ENCODE measurements at places on chromosomes 3 and 15.
A peak's percentile ranks its signal among the peaks of the same experiment; 100 is the strongest.

DNA sequence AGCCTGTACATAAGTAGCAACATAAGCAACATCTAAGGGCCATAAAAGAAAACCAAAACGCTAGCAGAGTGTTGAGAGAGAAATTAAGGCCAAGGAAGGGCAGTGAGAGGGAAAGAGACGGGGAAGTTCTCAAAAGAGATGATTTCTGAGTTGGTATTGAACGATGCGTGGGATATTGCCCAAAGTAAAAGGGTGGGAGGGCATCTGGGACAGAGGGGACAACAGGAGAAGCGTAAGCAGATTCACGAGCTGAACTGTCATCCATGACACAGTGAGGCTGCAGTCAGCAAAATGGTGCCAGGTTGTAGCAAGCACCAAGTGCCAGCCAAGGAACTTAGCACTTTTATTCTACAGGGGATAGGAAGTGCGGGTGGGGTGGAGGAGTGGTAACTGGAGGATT is 11.8 kb downstream of the NCEH1 start:
- no peak for DNase-seq

DNA sequence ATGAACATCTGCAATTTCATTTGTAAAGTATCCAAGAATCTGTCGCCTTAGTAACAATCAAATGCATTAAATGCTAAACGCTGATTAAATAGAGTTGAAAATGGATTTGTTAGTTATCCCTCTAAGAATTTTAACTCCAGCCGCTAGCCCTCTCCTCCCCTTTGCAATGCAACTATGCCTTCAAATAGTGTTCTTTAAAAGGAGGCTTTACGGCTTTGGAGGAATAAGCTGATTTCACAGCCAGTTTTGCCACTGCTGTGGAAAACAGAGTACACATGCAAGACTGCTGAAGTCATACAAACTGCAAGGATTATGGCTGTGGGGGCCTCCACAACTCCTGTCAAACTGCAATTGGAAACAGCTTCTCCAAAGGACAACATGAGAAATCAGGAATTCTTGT is 89.2 kb downstream of the CERS3 start:
- DNase-seq: no peak

- DNase-seq: peak; percentile 23
These were observed 26.6 kb downstream of the IDH2 start for GRCh38 chr15:90075420-90076289.

- DNase-seq: no peak
These were observed 30.0 kb downstream of the U2SURP start for GRCh38 chr3:143031327-143031726.

DNA sequence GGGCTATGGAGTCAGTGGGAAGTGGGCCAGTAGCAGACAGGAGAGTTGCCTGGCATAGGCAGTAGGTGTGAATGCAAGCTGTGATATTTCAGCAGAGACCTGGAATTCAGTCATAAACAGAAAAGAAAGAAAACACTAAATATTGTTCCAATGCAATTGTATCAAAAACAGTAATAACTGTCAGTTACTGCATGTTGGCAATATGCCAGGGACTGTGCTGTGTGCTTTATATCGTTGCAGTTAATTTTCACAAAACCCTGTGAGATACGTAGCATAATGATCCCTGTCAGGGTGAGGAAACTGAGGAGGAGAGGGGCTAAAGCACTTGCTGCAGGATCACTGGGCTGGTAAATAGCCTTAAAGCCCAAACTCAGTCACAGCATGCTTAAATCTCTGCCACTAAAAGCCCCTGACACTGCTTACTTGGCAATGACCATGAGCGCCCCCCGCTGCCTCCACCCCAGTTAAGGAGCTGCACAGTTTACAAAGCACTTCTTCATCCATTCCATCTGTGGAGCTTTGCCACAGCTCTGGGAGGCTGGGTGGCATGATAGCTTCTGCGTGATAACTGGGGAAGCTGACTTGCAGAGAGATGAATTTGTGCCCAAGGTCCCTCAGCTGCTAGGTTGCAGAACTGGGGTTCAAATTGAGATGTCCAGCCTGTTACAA is 3.9 kb downstream of the SLC6A1 start:
- DNase-seq: no peak

- DNase-seq: no peak
These were observed 1013.3 kb downstream of the TUSC7 start for GRCh38 chr3:117722856-117723255.

DNA sequence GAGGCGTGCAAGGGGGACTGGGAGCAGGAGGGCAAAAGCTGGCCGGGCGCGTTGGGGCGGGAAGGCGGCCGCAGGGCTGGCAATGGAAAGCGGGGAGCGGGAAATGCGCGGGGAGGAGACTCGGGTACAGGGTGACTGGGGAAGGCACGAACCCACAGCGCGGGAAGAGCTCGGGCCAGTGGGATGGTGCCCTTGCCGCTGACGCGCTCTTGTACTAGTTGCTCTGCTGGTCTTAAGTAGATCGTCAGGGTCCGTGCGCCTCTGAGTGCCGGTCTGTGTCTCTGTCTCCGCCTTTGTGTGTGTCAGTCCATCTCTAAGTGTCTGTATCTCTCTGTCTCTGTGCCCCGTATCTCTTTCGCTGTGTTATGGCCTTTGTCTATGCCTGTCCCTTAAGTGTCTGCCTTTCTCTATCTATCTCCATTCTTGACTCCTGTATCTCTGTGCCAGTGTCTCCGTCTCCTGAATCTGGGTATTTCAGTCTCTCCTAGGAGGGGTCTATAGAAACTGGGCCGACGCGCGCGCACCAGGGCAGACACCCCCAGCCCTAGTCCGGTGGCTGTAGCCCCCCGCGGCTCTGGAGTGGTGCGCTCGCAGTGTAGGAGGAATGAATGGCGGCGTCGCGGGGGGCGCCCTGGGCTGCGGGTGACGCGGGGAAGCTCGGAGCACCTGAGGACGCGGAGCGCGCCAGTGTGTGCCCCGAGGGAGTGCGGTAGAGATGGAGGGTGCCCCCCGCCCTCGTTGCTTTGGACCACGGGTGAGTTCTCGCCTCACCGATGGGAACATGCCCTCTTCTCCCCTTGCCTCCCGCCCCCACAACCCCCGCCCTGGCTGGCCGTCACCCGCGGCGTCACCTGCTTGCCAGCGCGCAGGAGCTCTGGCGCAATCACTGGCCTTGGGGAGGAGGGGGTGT is 756 bp upstream of the CAMK2N2 start:
- DNase-seq: peak; percentile 21

GRCh38 chr15:100031665-100032357 is 298.6 kb upstream of the LYSMD4 start:
- no peak for DNase-seq

- DNase-seq: no peak
These were observed 87.4 kb downstream of the RAD18 start for GRCh38 chr3:8875836-8876235.

- DNase-seq: no peak
These were observed 132.1 kb downstream of the LPP start for GRCh38 chr3:188286087-188286513.

- no peak for DNase-seq
These were observed 10.1 kb upstream of the RBM5 start for GRCh38 chr3:50078622-50079021.

- no peak for DNase-seq
These were observed 63.7 kb upstream of the CRTC3 start for GRCh38 chr15:90465930-90466567.

- no peak for DNase-seq
These were observed 307.9 kb upstream of the ROPN1 start for GRCh38 chr3:124299831-124300230.

- DNase-seq: no peak
These were observed 4.8 kb downstream of the VIPR1 start for GRCh38 chr3:42507252-42507651.

DNA sequence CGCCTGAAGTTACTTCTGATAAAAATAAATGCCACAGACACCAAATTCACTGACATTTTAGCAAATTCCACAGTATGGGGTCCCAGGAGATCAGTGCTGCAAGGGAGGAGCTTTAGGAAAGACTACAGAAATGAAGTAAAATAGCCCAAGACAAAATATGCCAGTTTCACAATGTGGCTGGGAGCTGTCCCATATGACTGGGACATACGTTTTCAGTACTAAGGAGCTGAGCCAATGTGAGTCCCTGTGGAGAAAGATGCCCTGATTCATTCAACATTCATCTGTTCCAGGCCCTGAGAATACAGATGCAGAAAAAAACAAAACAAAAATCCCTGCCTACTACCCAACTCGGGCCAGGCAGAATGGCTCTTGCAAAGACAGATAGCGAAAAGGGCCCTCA is 63.4 kb upstream of the FAM174B start:
- DNase-seq: no peak

- peak; percentile 53 for DNase-seq
These were observed 849 bp upstream of the HDAC11 start for GRCh38 chr3:13479332-13479581.

Data from stimulated activated CD4-positive, alpha-beta T cell treated with anti-CD3 and anti-CD28 coated beads, Interleukin-4, amount 100 ng/mL, for 1 hour (primary cell).